ENCODE measurements at places on chromosomes 12 and 14.

DNA sequence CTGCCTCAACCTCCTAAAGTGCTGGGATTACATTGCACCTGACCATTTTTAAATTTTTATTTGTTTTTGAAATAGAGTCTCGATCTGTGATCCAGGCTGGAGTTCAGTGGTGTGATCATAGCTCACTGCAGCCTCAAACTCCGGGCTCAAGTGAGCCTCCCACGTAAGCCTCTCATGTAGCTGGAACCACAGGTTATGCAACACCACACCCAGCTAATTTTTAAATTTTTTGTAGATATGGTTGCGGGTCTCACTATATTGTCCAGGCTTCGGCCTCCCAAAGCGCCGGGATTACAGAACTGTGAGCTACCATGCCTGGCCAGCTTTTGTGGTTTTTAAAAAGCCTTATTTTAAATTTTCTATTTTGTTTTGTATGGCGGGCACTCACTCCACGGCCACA lies 2.2 kb upstream of the DRAM1 start:
- no peak for DNase-seq

- DNase-seq: no peak
Observed at GRCh38 chr12:46494424-46494823, 121.9 kb upstream of the SLC38A2 start.

- DNase-seq: no peak
Observed at GRCh38 chr14:50381823-50382287, 14.8 kb downstream of the CDKL1 start.

- DNase-seq: no peak
Observed at GRCh38 chr12:40701756-40702155, 9.5 kb downstream of the CNTN1 start.

- DNase-seq: no peak
Observed at GRCh38 chr12:50734409-50735263, 29.3 kb upstream of the ATF1 start.

GRCh38 chr12:32820376-32820931 lies 64.8 kb upstream of the YARS2 start:
- no peak for DNase-seq

GRCh38 chr12:124568431-124569374 lies 1.3 kb upstream of the NCOR2 start:
- DNase-seq: peak; percentile 83

- no peak for DNase-seq
Observed at GRCh38 chr12:5379749-5380496, 52.0 kb upstream of the NTF3 start.

- peak; percentile 49 for DNase-seq
Observed at GRCh38 chr12:124713436-124714082, 146.1 kb upstream of the NCOR2 start.

GRCh38 chr14:32552766-32553165 lies 223.7 kb downstream of the AKAP6 start:
- DNase-seq: no peak
